BJ (cell line): ENCODE measurements at places on chromosomes 5 and 9.
A peak's percentile ranks its signal among the peaks of the same experiment; 100 is the strongest.

- no peak for DNase-seq
Observed at GRCh38 chr9:135851748-135852147, 55.6 kb downstream of the CAMSAP1 start.

GRCh38 chr5:167166696-167167095, 1124.7 kb upstream of the WWC1 start:
- DNase-seq, result no peak

DNA sequence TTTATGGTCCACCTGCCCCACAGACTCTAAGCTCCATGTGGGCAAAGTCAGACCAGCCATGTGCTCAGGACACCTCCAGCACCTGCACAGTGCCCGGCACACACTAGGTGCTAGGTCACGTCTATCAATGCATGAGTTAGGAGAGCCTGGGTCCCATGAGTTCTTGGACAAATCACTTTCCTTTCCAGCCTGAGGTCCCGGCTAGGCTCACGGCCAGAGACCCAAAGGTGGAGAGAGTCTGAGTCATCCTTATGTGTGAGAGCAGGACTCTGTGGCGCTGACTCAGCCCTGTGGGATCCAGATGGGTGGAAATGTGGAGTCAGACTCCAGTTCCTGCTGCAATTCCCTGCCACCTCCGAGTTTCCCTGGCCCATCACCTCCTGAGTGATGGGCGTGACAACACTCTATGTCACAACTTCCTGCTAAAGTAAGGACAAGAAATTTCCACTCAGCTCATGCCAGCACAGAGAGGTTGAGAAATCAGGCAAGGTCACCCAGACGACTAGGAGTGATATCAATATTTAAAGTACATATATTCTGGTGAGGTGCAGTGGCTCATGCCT, 2.5 kb upstream of the ST6GALNAC4 start:
- DNase-seq, result peak; percentile 98

GRCh38 chr9:10168241-10168640, 444.6 kb downstream of the PTPRD start:
- no peak for DNase-seq

- no peak for DNase-seq
Observed at GRCh38 chr5:97101189-97101910, 41.1 kb downstream of the LIX1 start.

DNA sequence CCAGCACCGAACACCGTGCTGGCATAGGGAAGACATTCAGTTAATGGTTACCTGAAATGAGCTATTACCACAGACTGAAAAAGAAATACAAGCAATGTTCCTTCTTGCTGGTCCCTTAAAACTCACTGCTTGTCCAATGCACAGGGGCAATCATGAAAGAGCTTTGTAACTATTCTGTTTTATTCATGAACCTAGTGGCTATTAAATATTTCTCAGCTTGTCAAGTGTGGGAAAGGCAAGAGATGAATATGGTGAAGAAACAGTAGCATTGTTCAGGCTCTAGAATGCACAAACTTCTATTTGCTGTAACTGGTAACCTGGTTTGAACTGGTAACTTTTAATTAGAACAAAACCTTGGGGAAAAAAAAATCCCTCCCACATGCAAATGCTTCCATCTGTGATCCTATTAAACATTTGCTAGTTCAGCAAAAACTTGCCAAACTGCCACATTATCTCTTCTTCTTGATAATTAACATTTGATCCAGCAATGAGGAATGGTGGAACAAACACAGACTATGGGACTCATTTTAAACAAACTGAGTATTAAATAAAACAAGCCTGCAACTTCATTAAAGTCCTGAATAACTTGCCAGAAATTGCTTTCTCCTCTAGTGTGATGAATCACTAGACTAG, 36.1 kb downstream of the YIPF5 start:
- no peak for DNase-seq

- DNase-seq, result no peak
Observed at GRCh38 chr5:119315516-119315949, 40.3 kb upstream of the TNFAIP8 start.

- DNase-seq, result no peak
Observed at GRCh38 chr5:175520873-175521272, 42.5 kb downstream of the SFXN1 start.

DNA sequence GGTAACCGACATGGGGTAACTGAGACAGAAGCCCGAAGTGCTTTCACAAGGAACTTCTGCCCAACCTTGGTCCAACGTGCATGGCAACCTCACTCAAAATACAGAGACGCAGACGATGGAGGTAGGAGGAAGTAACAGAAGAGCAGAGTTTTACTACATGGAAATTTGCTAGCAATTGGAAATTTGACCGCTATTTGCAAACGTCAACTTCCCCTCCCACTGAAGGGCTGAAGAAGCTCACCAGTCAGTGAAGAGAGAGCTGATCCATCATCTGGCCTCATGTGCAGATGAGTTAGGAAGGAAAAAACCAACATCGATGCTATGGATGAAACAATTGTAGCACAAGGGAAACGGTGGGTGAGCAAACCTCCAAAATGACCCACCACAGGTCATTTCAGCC, 196.7 kb downstream of the RGS3 start:
- no peak for DNase-seq

DNA sequence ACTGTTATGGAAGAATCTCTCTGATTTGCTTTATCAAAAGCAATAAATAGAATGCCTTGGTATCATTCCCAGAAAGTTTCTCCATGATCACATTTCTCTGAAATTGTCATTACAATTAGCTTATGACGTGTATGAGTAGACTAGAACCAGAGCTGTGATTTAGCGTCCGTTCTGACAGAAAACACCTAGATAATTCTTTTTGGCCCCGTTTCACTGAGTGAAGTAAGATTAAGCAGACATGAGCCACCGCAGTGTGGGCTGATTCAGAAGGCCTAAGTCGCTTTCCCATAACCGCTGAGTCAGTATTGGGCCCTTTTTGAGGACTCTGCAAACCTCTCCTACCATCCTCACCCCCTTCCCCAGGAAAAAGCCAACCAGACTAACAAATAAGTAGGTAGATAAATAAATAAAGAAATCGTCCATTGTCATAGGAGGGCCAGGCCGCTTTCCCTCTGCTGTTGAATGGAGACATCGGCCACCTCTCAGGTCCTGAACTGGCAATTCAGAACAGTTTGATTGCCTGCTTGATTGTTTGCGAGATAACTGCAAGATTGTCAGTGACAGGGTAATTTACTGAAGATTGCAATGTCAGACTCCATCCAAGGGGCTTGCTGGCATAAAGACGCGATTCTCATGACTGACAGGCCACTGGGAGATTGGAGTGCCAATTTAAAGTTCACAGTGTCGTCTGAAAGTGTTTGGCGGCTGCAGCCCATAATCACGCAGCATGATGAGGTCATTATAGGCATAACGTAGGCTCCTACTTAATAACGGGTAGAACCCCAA, 105.0 kb upstream of the WWC1 start:
- DNase-seq, result no peak

DNA sequence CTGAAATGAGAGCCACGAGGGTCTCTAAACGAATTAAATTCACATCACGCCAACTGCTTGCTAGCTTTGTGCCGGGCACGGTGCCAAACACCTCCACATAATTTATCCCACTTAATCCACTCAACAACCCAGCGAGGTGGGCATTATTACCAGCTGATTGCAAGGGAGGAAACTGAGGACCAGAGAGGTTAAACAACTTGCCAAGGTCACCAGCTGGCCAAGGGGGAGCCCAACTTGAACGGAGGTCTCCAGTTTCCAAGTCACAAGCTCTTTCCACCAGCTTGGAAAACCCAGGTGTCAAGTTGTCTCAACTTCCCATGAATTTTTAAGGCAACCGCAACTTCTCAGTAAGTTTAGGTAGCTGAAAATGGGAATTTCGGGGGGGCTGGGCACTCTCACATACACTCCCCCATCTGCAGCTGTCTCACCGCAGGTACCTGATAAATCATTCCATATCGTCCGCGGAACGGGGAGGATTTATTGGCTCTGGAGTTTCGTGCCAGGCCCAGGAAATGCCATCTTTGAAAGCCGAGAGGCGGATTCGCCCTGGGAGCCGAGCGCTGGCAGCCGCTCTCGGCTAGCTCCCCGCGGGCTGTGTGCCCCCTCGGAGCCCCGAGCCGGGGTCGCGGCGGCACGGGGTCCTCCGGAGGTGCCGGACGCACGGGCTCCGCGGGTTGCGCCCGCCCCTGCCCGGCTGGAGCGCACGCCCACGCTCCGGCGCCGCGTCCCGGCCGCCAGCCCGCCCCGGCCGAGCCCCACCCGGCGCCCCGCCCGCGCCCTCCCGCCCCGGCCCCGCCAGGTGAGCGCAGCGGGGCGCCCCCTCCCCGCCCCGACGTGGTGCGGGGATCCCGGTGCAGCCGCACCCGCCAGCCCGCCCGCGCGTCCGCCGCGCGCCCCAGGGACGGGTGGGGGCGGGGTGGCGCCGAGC, 617 bp downstream of the PTPN3 start:
- DNase-seq, result no peak

DNA sequence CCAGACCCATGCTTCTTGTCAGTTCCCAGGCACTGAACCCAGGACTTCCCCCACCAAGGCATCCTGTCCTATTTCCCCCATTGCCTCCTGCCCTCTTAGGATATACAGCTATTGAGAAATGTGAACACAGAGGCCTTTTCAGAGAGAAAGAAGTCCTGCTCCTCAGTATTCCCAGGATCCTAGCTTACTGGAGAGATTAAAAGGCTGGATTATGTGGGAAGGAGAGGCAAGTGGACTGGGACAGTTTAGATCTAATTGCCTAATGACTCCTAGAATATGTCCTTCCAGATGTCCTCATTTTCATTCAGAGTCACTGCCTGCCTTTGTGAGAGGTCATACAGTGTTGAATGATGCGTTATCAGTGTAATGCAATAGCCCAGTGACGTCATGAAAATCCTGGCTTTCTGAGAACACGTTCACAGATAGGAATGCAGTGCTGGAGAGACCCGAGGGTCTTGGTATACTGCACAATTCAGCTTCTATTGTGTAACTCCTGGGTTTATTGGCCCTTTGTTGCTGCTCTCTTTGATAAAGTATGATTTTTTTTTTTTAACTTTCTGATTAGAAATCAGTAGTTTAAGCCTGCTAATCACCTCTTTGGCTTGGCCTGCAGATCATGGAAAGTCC, 26.2 kb downstream of the WWC1 start:
- peak; percentile 67 for DNase-seq
